ENCODE measurements at places on chromosomes 6 and 20. TPM values are rescaled to one million over a fixed set of nuclear protein-coding genes. Genes with fewer than 3 reads are reported as not detected.

GRCh38 chr6:36546308-36546919 lies 865 bp downstream of the STK38 start:
- no peak for DNase-seq

DNA sequence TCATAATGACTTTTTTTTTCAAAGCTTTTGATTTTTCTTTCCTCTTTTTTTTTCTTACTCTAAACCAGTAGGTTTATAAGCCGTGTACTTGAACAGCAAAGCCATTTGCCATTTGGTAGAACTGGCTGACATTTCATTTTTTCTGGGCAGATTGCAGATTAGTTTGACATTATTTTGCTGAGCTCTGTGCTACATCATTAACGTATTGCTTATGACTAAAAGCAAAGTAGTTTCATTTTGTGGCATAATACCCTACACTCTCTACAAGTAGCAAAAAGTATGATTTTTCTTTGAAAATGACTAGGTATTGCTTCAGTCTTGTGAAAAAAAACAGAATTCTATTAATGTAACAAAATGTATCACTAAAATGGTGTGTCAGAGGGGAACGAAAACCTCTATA lies 141.3 kb downstream of the GRIK2 start:
- no peak for DNase-seq

DNA sequence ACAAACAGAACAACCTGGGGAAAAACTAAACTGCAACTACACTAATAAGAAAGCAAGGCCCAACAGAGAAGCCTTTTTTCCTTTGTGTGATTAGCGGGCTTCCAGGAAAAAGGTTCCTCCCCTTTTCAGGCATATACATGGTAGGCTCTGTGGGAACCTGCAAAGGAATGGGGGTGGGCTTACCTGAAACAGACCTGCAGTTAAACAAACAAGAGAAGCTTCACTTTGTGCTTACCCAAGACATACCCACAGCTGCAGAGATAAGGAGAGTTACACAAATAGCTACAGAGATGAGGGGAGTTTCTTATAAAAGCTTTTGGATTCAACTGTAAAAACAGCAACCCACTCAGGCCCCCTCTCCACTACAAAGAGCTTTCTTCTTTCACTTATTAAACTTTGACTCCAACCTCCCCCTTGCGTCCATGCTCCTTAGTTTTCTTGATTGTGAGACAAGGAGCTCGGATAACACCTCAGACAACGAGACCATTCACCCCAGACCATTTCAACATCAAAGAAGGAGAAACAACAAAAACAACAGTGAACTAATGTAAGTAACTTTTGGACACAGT lies 30.9 kb downstream of the RNF146 start:
- no peak for DNase-seq

DNA sequence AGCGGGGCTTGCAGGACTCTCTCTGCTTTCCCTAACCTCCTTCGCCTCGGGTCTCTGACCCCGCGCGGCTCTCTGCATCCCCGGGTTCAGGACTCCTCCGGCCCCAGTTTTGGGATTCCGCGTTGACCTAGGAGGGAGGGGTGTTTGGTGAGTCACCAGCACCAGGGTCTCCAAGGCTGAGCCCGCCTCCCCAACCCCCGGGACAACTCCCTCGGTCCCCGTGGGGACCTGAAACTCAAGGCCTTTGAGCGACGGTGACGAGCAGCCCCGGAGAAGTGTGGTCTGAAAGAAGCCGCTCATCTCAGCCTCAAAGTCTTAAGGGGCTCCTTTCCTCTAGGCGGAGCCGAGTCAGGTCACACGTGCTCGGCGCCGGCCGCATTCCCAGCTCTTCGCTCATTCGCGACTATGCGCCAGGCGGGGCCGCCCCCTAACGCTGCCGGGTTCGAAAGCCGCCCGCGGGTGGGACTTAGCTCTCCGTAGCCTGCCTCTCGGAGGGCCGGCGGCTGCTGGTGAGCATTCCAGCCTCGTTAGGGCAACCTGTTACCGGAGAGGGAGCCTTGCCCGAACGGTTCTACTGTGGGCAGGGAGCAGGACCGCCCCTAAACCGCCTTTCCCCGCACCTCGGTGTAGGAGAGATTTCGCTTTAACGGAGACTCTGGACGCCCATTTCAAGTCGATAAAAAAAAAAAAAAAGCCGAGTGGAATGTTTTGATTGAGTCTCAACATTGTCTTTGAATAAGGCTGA lies 3.0 kb upstream of the PRDM13 start:
- DNase-seq = peak; percentile 49

The OLIG3 gene
- total RNA-seq = not detected

DNA sequence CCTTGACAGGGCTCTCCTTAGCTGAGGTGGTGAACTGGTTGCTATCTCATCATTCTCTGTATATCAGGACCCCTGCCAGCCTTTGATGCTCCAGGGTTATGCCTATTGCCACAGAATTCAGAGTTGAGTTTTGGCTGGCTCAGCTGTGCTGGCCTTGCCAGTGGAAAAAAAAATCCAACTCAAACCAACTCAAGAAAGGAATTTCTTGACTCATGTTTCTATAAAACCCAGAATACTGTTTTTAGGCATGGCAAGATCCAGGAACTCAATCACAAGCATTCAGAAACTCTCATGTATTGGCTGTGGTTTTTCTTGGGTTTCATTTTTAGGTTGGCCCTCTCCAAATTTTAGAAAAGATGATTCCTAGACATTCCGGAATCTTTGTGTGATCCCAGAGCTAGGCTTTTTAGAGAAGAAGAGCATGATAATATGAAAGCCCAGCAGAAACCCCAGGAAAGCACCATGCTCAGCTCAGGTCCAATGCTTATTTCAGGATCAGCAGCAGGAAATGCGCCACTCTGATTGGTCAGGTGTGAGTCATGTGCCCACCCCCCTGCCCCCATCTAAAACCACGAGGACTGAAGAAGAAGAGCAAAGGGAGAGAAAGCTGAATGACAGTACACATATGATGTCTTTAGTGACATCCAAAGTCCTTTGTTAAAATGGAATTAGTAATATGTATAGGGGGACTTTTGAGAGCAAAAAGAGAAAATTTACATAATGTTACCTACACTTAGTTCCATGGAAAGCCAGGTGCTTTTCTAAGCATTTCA lies 122.9 kb downstream of the RNF144B start:
- DNase-seq = no peak

The JAG1 gene
- total RNA-seq = 30.5 TPM

The GABRR1 gene
- total RNA-seq = not detected

DNA sequence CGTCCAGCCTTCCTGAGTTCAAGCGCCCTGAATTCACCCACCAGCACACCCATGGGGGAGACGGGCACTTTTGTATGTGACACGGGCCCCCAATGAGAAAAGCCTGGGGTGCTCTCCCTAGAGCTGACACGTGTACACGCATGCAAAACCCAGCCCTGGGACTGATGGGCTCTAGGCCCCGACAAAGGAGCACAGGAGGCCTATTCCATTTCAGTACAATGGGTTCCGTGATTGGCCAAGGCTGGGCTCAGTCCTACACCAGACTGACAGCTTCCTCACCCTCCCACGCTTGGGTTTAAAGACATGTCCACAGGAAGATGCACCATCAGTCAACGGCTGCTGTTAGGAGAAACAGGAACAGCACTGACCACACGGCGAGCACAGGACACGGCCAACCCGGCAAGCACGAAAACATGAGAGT lies 8.8 kb downstream of the ZBTB46 start:
- no peak for DNase-seq

The LY86 gene
- 2.5 TPM for total RNA-seq

GRCh38 chr6:46903175-46903574 lies 18.6 kb downstream of the ADGRF5 start:
- DNase-seq = no peak

- no peak for DNase-seq
Observed at GRCh38 chr6:130202782-130203181, 20.0 kb downstream of the SAMD3 start.

The ANKRD6 gene
- total RNA-seq = 28.5 TPM

The NT5E gene
- total RNA-seq = 60.2 TPM

DNA sequence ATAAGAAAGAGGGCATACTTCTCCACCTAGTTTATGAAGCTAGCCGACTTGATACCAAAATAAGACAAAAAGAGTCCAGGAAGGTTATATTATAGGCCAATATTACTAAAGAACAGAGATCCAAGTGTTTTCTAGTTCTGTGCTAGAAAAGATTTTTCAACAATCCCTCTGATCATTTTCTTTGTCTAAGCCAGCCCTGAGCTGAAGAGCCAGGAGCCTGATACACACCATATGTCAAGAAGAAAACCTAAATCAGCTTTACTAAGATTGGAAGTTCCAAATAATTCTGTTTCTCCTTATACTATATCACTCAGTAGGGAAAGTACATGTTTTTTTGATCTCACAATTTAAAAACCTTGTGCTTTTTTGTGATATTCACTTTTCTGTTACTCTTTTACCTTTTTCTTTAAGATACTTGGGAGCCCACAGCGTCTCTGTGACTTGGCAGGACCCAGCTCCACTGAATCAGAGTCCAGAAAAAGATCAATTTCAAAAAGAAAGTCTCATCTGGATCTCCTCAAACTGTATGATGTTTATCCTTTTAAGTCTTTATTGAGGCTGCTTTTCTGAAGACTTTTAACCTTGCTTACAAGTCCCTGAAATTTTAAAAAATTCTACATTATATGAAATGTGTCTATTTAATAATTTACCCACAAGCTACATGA lies 43.0 kb upstream of the PBOV1 start:
- DNase-seq = no peak

DNA sequence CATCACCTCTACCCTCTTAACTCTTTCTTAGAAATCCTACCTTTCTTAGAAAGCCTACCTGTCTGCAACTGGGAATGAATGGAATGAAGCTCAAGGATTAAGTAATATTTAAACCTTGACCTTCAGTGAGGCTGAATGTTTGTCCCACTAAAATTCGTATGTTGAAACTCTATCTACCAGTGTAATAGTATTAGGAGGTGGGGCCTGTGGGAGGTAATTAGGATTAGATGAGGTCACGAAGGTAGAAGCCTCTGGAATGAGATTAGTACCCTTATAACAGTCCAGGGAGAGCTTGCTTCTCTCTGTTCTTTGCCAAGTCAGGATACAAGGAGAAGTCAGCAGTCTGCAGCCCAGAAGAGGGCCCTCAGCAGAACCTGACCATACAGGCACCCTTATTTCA lies 158.0 kb downstream of the TENT5A start:
- DNase-seq = no peak

GRCh38 chr6:40806256-40806864 lies 219.2 kb upstream of the LRFN2 start:
- DNase-seq = no peak

The DOP1A gene
- 24.3 TPM for total RNA-seq

The TAAR1 gene
- 0.28 TPM for total RNA-seq

DNA sequence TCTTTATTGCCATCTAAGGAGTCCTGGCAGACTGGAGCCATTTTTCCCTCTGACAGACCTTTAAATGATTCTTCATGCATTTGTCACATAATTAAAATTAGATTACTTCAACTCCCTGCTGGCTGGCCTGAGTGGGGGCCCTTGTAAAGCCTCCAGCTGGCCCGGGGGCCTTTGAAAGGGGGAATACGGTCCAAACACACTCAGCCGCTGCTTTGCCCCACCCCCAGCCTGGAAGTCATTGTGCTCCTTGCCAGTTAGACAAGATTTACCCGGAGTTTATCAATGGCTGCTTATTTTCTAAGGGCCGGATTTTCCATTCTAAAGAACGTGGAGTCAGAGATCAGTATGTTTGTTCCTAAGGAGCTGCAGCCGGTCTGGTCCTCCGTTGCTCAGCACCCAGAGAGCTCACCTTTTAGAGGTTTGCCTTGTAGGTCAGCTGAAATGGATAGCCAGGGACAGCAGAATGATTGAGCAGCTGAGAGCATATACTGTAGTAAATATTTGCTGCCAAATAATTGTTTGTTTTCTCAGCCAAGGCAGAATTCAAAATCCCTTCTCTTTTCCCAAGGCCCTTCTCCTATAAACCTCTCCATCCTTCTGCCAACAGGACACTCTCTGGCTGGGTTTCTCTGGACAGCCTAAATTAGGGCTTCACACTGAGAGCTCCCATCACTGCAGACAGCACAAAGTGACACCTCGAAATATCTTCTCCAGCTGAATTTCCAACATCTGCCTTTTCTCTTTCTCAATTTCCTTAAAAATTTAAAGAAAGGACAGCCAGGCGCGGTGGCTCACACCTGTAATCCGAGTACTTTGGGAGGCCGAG lies 68.4 kb upstream of the RBM24 start:
- DNase-seq = no peak

DNA sequence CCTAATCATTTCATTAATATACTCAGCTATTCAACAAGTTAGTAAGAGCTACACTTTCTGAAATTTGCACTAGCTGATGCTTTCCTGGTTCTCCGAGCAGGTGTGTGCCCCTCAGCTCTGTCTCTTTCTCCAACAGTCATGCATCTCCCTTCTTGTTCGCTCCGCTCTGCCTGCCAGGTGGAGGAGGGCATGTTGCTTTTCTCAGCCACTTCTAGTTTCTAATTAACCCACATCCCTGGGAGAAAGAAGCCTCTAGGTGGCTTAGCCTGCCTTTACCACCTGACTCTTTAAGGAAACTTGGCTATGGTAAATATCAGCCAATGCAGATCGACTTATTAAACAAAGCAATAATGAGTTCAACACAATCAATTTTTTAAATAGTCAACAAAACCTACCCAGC lies 34.2 kb downstream of the LRFN2 start:
- DNase-seq = no peak

The FUT9 gene
- total RNA-seq = under 0.01 TPM

DNA sequence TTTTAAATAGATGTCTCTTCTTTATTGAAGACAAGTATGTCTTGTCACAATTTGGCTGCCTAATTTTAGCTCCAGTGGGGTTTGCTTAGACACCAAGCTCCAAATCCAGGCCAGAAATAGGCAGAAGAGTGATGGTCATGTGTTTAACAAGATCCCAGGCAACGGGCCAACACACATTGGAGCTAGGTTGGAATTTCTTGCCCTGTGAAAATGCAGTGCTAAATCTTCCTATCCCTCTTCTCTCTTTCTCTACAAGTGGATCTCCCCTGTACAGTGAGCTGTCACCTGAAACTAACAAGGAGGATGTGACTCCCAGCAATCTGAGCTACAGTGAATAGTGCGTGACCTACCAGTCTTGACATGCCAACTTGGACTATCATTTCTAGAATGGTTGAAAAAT lies 65.3 kb upstream of the VGLL2 start:
- no peak for DNase-seq

DNA sequence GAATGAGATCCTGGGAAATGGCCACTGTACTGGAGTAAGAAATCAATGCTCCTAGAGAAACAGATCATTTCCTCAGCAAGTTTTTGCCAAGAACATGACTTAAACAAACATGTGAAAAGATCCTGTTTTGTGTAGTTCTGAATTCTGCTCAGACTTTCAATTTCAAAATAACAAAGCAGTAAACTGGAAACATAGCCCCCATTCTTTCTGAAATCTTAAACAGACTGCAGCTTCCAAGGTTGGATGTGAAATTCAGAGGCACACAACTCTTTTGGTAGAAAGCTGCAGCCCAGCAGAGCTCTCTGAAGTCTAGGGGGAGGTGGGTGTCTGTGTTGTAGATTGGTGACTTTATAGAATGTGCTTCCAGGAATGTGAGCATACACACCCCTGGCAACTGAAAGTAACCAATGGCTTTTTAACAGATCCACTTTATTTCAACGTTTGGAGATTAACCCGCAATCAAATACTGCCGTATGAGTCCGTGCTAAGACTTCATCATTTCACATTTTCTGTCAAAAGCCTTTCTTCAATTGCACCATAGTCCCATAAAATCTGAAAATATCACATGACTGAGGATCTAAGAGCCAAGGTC lies 86.4 kb downstream of the ATXN1 start:
- DNase-seq = no peak

All from ovary (tissue), 10 donors.